ENCODE measurements at places on chromosomes 16 and 17.
A peak's percentile ranks its signal among the peaks of the same experiment; 100 is the strongest.

- ATAC-seq = no peak
Measured at GRCh38 chr17:59737324-59737723, 29.9 kb downstream of the VMP1 start.

GRCh38 chr16:89442990-89443726 lies 47.2 kb downstream of the ANKRD11 start:
- ATAC-seq = no peak

- ATAC-seq = no peak
Measured at GRCh38 chr17:17344507-17345293, 41.5 kb downstream of the NT5M start.

DNA sequence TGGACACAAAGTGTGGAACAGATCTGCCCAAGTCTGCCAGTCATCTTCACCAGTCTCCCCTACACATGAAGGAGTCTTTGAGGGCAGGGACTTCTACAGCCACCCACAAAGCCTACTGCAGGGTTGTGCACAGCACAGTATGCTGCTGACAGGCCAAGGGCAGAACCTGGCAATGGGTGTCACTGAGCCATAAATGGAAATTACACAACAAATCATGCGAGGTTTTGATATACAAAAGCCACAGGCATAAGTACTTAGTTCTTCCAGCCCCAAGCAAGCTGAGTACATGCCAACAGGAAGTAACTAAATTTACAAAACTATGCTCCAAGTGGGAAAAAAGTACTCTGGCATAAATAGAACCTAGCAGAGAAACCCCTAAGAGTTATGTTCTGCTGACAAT lies 7.8 kb upstream of the PSMC3IP start:
- no peak for ATAC-seq

GRCh38 chr16:55393991-55394390 lies 70.0 kb downstream of the IRX6 start:
- ATAC-seq = no peak

- no peak for ATAC-seq
Measured at GRCh38 chr17:64075913-64076312, 54.0 kb downstream of the ERN1 start.

GRCh38 chr16:56245197-56245596 lies 53.9 kb downstream of the GNAO1 start:
- ATAC-seq = no peak

DNA sequence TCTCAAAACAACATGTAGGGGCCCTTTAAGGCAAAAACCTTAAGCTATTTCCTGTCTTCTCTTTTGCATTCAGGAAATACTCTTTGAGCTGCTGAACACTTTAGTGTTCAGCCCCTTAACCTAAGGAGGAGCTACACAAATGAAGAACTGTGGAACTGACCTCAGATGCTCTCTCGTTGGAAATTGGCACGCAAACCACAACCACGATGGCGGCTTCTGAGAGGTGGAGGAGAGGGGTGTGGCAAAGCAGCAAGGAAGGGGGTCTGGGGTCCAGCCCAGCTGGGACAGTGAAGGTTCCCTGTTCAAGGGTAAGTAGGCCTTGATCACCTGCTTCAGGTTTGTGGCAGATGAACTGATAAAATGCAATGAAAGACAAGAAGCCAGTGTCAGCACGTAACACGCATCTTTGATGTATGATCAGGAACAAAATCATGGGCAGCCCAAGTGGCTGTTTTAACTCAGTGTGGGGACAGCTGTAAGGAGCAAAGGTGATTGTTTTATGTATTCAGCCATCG lies 291.6 kb upstream of the TNRC6C start:
- ATAC-seq = peak; percentile 77

GRCh38 chr16:86868786-86869185 lies 290.4 kb downstream of the FOXL1 start:
- no peak for ATAC-seq

GRCh38 chr17:39107155-39107554 lies 44.3 kb downstream of the PLXDC1 start:
- no peak for ATAC-seq

DNA sequence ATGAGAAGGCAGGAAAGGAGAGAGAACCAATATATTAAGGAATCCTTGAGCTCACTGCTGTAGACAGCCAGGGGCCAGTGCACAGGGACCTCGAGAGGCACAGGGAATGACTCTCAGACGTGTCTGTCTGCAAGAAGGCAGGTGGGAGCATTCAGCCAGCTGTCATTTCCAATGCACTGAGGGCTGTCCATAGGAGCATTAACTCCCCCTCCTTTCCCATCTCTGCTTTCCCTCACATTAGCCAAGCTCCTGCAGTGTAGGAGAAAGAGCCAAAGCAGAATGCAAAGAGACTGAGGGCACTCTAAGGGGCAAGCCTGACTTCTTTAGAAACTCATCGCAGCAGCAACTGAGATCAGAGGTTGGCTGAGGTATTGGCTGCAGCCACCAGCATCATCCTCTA lies 218.3 kb downstream of the CDH13 start:
- no peak for ATAC-seq

DNA sequence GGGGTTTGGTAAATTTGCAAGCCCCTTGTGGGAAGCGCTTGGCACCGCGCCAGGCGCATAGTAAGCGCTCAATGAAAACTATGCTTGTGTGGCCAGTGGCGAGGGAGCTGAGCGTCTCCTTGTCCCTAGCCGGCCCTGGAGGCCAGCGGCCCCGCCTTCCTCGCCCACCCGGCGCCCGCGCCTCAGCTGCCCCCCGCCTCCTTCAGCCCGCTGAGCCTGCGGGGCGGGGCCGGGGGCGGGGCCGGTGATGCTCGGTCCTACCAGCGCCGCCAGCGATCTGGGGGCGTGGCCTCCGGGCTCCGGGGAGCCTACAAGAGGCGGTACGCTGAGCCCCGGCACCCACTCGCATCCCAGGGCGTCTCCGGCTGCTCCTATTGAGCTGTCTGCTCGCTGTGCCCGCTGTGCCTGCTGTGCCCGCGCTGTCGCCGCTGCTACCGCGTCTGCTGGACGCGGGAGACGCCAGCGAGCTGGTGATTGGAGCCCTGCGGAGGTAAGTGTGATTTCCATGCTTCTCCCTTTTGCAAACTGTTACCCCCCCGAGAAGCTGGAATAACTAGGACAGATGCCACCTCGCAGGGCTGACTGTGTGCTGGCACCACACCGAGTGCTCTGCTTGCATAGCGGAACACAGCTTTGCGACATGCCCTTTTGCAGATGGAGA lies at the start of gene CRISPLD2:
CRISPLD2 (plus strand) TSS at position 342 of the 661 bp plus-strand sequence. CDS start 18,511 bp downstream, outside the sequence.
- peak; percentile 93 for ATAC-seq

- no peak for ATAC-seq
Measured at GRCh38 chr16:72552654-72553053, 380.7 kb upstream of the PMFBP1 start.

- no peak for ATAC-seq
Measured at GRCh38 chr17:4708436-4708835, 2.0 kb upstream of the ARRB2 start.

DNA sequence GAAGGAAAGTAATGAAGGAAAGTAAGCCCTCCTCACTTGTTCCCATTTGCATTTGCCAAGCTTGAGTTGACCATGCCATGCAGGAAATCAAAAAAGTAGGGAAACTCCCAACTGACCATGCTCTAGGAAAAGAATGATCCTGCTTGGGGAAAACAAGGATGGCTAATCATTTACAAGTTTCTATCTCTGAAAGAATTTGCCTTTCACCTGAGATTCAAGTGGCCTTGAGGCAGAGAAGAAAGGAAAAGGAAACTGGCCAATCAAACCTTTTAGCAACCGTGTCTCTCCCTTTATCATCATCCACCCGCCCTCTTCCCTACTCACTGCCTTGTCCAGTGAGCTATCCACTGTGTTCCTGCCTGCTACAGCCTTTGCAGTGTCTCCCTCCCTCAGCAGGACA lies 757.2 kb upstream of the SOX9 start:
- ATAC-seq = no peak

GRCh38 chr16:5001571-5001970 lies 32.2 kb downstream of the NAGPA start:
- no peak for ATAC-seq

DNA sequence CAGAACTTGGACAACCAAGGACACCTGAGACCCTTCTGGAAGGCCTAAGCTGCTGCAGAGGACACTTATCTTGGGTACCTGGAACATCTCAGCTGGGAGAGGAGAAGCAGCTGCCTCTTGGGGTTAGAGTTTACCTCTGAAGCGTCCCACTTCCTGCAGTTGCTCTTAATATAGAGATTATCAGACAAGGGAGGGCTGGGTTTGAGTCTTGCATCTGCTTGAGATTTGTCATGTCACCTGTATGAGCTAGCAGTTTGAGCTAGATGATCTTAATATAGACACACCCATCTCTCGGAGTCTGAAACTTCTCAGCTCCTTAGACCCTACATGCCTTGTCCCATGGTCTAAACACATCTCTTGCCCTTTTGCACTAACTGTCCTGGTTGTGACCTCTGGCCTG lies 93.1 kb upstream of the CCL1 start:
- ATAC-seq = no peak

DNA sequence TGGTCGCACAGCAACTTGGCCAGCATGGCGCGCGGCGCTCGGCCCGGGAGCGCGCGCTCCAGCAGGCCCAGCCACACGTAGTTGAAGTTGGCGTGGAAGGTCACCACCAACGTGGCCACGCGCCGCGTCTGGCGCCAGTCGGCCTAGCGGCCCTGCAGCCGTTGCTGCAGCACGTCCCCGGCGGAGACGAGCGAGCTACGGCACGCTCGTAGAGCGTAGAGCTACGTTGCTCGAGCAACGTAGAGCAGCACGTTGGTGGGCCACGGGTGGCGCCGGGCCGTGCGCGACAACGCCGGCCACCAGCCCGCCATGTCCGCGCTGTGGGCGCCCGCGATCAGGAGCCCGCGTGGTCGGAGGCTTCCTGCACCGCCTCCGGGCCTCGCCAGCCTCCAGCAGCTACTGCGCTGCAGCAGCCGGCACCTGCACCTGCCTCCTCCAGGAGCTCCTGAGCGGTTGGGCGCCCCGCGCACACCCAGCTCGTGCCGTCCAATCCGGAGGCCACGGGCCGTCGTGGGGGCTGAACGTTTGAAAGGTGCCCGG lies 13.4 kb upstream of the SULT1A1 start:
- ATAC-seq = peak; percentile 97

DNA sequence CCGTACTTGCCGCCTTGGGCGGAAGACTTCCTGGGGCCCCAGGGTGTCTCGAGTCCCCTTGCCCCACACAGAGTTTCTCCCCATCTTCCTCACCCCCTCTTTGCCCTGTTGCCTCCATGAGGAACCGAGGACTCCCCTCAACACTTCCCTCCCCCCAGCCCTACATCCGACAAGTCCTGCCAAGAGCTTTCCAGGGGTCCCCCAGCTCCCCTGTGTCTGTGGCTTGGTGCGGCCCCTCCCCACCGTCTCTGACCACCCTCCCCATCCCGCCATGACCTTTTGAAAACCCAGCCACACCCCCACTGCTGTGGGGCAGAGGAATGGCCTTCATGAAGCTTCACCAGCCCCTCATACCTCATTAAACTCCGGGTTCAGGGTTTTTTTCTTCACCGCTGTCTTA lies 11.4 kb downstream of the SCGB1C2 start:
- ATAC-seq = no peak

DNA sequence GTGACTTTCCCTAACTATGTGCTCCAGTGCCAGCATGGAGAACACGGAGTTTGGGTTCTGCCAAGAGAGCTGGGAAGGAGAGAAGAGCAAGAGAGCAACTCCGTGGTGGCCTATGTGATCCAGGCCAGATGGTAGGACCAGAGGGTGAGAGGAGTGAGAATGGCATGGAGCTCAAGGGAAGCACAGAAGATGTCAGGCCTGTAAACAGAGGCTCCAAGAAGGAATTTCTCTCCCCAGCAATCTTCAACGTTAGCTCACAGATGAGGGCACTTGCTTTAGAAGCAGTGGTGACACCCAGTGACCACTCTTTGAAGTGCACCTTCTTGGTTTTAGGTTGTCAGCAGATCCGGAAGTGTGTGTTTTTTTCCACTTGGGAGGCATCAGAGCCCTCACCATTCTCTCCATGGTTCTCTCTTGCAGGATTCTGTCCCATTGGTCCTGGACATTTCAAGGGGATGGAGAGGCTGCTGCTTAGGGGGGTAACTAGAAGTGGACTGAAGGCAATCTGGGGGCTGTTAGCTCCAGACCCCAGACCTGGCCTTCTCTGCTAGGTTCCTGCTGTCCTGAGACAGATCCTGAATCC lies 18.1 kb upstream of the TMEM98 start:
- peak; percentile 55 for ATAC-seq

GRCh38 chr17:1146561-1147265 lies 33.1 kb downstream of the ABR start:
- no peak for ATAC-seq

DNA sequence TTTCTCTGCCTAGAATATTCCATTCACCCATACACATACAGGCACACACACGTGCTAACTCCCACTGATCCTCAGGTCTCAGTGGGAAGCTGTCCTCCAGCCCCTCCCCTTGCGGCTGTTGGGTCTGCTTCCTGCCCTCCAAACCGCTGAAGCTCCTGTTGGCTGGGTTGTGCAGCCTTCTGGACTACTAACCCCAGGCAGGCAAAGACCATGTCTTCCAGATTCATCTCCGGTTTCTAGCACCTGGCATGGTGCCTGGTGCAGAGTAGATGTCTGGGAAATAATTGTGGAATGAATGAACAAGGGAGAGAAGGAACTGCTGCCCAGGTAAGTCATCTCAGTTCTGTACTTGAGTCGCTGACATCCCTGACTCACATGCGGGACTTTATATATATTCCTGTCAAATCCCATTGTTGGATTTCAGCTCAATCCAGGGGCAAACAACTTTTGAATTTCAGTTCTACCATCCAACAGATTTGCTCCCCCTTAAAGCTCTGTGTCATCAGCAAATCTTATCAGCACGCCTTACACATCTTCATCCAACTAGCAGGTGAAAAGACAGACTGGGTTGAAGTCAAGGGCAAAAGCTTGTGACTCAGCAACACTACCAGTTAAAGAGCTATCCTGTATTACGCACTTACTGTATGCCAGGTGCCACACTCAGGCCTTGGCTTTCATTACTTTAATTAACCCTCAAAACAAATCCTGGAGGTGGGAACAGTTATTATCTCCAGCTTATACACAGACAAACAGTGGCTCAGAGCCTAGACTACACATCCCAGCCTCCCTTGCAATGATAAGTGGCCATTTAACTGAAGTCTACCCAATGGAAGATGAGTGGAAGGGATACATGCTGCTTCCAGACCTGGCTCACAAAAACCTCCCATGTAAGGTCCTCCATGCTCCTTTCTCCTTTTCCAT lies 51.1 kb downstream of the SRCIN1 start:
- no peak for ATAC-seq

DNA sequence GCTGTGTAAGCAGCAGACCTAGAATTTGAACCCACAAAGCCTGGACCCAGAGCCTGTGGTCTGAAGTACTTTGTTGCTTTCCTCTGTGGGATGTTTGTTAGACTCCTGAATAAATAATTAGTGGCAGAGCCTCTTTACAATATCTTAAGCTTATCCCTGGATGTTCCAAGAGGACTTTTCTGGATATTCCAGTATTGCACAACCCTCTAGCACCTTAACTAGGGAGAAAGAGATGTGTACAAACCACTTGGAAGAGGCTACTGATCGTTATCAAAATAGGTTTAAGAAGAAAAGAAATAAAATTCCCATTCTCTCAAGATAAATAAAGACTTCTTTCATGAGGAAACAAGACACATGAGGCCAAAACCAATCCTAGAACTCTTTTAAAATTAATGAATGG lies 632.4 kb downstream of the CDH11 start:
- no peak for ATAC-seq

- no peak for ATAC-seq
Measured at GRCh38 chr17:42883802-42884558, 16.6 kb upstream of the G6PC1 start.

GRCh38 chr16:87583453-87584131 lies 18.7 kb upstream of the JPH3 start:
- no peak for ATAC-seq

- no peak for ATAC-seq
Measured at GRCh38 chr16:2037647-2038381, 9.8 kb downstream of the NTHL1 start.
